ENCODE measurements at places on chromosomes 12 and 14. TPM values are rescaled to one million over a fixed set of nuclear protein-coding genes. Genes with fewer than 3 reads are reported as not detected.

DNA sequence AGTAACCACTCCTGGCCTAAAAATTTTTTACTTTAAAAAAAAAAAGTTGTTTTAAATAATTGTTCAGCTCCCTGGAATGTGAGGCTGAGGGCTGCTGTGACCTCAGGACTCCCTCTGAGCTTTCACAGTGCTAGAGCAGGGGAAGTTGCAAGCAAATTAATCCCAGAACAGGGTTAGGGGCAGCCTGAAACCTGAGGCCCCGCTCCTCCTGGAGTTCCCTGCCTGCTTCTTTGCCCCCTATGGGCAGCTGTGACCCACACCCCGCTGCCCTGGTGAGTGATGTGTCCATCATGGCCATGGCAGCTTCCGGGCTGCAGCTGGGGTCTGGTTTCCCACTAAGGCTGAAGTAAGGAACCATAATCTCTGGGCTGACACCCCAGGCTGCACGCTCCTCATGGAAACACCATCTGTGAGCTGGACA is 9.5 kb downstream of the RITA1 start:
- H3K27me3 ChIP-seq: no peaks in the 10 kb centered on the region
- H3K36me3 ChIP-seq: 0 out of 2 replicates have a peak, but pooled peaks cover 6% of the 10 kb centered on the region
- peak; percentile 75 for DNase-seq

PPM1H gene
- 1.2 TPM for total RNA-seq

ARL1 gene
- total RNA-seq: 92.6 TPM

DNA sequence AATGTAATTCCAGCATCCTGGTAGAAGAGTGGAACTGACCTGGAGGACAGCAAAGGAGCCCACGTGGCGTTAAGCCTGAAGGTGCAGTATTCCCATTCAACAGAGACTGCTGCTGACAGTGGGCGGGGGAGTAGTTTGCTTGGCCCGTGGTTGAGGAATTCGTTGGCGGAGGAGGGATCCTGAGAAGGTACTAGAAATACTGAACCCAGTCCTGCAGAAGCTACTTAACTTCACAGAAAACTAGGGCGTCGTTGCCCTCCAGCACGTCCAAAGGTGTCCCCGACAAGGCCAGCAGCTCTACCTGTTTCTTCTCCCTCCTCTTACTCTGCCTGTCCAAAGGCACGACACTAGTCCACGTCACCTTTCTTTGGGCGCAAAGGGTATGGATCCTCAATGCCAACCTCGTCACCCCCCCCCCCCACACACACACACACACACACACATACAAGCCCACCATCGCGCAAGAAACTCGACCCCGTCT is 303 bp downstream of the PUS7L start:
- H3K36me3 ChIP-seq: peaks cover 15% of the 10 kb centered on the region
- DNase-seq: peak; percentile 71
- H3K27me3 ChIP-seq: no peaks in the 10 kb centered on the region
- H3K4me3 ChIP-seq: peak overlapping the region; percentile 95
- peaks cover 22% of the 10 kb centered on the region for H3K4me1 ChIP-seq

GPX2 gene
- total RNA-seq: not detected

MEG3 gene
- total RNA-seq: 101 TPM

- peak overlapping the region; percentile 54 for H3K4me3 ChIP-seq
- DNase-seq: peak; percentile 91
- H3K27me3 ChIP-seq: no peaks in the 10 kb centered on the region
- H3K4me1 ChIP-seq: peaks cover 15% of the 10 kb centered on the region
- H3K27ac ChIP-seq: peak overlapping the region; percentile 51
- no peaks in the 10 kb centered on the region for H3K36me3 ChIP-seq
Observed at GRCh38 chr14:65170768-65171507, 68.6 kb upstream of the MAX start.

SETD3 gene
- total RNA-seq: 54.6 TPM

DNA sequence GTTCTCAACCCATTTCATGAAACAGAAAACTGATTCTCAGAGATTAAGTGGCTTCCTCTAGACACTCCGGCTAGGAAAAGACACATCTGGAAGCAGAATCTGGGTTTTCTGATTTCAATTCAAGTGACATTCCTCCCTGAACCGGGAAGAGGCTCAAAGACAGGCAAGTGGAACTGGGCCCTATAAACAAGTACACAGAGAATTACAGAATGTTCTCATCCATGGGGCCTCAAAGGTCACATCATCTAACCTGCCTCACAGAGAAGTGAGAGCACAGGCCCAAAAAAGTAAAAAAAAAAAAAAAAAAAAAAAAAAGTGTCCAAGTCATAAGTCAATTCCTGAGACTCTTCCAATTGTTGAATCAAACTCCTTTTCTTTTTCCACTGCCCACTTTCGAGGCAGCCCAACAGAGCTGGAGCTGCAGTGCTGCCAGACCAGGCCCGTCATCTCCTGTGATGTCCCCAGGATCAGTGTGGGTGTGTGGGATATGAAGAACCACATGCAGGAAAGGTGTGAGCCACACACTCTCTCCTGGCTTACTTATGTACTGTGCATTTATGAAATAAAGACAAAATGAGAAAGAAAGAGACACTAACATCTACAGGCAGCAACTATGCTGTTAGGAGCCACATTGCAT is 2.8 kb upstream of the KRT1 start:
- H3K4me1 ChIP-seq: no peaks in the 10 kb centered on the region
- H3K27me3 ChIP-seq: peaks cover 66% of the 10 kb centered on the region
- H3K36me3 ChIP-seq: no peaks in the 10 kb centered on the region

- no peaks in the 10 kb centered on the region for H3K36me3 ChIP-seq
- no peaks in the 10 kb centered on the region for H3K4me1 ChIP-seq
- no peak for DNase-seq
- no peaks in the 10 kb centered on the region for H3K27me3 ChIP-seq
Observed at GRCh38 chr12:117497407-117497806, 136.0 kb upstream of the NOS1 start.

DNA sequence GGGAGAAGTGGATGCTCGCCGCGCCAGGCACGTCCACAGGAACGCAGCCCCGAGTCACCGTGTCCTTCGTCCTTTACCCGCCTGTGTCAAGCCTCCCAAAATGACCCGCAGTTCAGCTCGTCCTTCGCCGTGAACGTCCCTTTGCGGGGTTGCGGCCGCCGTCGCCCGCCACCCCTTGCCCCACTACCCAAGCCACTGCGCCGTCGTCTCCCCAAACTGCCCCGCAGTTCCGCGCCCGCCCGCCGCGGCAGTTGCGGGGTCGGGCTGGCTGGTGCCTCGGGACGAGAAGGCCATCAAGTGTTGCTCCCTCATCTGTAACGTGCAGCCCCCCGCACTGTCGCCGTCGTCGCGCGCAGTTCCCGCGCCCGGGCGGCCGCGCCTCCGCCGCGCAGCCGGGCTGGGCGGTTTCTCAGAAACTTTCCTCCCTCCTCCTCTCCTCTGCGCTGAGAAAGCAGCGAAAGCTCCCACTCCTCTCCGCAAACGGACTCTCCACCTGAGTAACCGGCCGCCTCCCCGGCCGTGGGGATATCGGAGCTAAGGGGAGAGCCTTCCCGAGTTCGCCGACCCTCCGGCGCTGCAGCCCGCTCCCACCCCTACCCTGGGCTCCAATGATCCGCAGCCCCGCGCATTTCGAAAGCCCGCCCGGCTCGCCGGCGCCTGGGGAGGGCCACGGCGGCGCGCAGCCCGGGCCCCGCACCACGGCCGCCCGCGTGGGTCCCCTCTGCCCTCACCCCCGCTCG is 6.7 kb downstream of the CDKN1B start:
- peak; percentile 65 for DNase-seq
- peak overlapping the region; percentile 90 for H3K4me3 ChIP-seq
- peaks cover 40% of the 10 kb centered on the region for H3K4me1 ChIP-seq
- peak overlapping the region; percentile 94 for H3K27ac ChIP-seq
- H3K36me3 ChIP-seq: peaks cover 27% of the 10 kb centered on the region

OTX2 gene
- total RNA-seq: not detected

DNA sequence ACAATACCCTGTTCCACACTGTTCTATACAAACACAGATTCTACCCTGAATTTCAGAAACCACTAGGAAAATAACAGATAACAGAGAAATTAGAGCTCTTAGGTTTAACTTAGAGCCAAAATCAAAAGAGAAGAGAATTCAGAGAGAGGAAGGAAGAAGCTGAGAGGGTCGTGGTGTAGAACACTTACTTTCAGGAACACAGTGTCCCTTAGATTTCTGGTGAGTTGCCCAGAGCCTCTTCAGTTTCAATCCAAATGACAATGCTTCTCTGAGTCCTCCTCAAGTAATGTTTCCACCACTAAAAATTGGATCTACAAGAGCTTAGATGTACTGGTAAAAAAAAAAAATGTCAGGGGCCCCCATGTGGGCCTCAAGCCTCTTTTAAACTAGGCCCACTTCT is 2.6 kb downstream of the YAF2 start:
- H3K4me3 ChIP-seq: peak overlapping the region; percentile 91
- no peak for DNase-seq
- H3K27ac ChIP-seq: peak overlapping the region; percentile 46
- H3K27me3 ChIP-seq: no peaks in the 10 kb centered on the region

- H3K36me3 ChIP-seq: peaks cover 1% of the 10 kb centered on the region
- no peak overlapping the region for H3K4me3 ChIP-seq
- no peaks in the 10 kb centered on the region for H3K27me3 ChIP-seq
- H3K4me1 ChIP-seq: peaks cover 16% of the 10 kb centered on the region
- no peak overlapping the region for H3K27ac ChIP-seq
Observed at GRCh38 chr14:101017209-101017608, 113.7 kb upstream of the RTL1 start.

ANG gene
- 3.8 TPM for total RNA-seq

DNA sequence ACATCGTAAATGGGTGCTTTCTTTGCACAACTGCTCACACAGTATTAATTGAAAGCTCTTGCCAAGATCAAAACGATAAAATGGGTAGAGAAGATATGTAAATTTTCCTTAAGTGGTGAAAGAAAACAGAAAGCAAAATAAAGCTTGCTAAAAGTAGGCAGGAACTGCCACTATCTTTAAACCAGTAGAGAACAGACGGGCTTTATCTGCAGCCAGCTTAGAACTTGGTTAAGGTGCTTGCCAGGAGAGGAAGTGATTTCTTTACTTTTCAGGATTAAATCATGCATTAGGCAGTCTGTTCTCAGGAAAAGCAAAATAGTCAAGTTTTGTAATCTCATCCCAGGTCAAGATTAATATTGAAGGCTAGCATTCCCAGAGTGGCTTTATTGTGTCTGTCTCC is 56.9 kb upstream of the CCDC175 start:
- DNase-seq: no peak
- no peak overlapping the region for H3K4me3 ChIP-seq
- no peaks in the 10 kb centered on the region for H3K4me1 ChIP-seq
- no peaks in the 10 kb centered on the region for H3K36me3 ChIP-seq

GRCh38 chr12:113874999-113875561 is 91.0 kb downstream of the RBM19 start:
- no peaks in the 10 kb centered on the region for H3K4me1 ChIP-seq
- no peak overlapping the region for H3K27ac ChIP-seq
- H3K27me3 ChIP-seq: no peaks in the 10 kb centered on the region
- DNase-seq: peak; percentile 5
- no peaks in the 10 kb centered on the region for H3K36me3 ChIP-seq
- no peak overlapping the region for H3K4me3 ChIP-seq

DNA sequence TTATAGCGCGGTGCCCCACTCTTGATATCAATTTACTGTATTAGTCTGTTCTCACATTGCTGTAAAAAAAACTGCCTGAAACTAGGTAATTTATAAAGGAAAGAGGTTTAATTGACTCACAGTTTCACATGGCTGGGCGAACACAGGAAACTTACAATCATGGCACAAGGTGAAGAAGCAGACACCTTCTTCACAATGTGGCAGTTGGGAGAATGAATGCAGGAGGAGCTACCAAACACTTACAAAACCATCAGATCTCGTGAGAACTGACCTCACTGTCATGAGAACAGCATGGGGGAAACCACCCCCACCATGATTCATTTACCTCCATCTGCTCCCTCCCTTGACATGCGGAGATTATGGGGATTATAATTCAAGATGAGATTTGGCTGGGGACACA is 42.3 kb downstream of the FBXO34 start:
- no peak overlapping the region for H3K27ac ChIP-seq
- H3K27me3 ChIP-seq: no peaks in the 10 kb centered on the region
- H3K36me3 ChIP-seq: peaks cover 10% of the 10 kb centered on the region
- peaks cover 6% of the 10 kb centered on the region for H3K4me1 ChIP-seq
- H3K4me3 ChIP-seq: no peak overlapping the region

GRCh38 chr14:73762375-73762822 is 48.2 kb upstream of the PNMA1 start:
- H3K27ac ChIP-seq: no peak overlapping the region
- peaks cover 16% of the 10 kb centered on the region for H3K4me1 ChIP-seq
- no peak for DNase-seq
- H3K4me3 ChIP-seq: no peak overlapping the region
- no peaks in the 10 kb centered on the region for H3K27me3 ChIP-seq

DNA sequence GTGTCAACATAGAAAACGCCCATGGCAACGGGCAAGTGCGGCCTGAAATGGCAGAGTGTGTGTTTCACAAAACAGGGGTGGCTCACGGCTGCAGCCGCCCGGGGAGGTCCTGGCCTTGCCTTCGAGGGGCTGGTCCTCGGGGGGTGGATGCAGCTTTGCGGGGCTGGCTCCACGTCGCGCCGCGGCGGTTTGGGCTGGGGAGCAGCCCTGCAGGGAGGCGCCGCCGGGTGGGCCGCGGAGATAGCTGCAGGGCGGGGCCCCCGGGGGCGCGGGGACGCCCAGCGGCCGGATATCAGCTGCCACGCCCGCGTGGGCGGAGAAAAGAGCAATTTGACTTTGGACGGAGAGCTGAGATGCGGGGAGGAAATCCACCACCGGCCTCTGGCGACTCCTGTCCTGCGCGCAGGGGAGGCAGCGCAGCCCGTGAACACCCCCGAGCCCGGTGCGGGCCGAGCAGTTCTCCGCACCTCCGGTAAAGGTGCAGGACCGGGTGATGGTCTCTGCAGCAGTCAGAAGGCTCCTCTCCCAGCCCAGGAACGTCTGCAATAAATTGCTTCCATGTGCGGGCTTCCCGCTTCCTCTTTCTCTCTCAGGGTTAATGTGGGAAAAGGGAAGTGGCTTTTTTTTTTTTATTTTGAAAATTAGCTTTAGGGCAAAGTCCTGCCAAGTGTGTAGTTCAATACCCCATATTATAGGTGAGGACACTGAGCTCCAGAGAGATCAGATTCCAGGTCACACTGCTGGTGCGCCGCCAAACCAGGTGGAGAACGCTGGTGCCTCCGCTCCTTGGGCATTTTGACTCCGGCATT is 110.5 kb downstream of the ARF6 start:
- H3K4me1 ChIP-seq: peaks cover 54% of the 10 kb centered on the region
- peak; percentile 88 for DNase-seq
- no peaks in the 10 kb centered on the region for H3K27me3 ChIP-seq
- peak overlapping the region; percentile 92 for H3K27ac ChIP-seq
- peak overlapping the region; percentile 67 for H3K4me3 ChIP-seq
- H3K36me3 ChIP-seq: no peaks in the 10 kb centered on the region

- H3K4me1 ChIP-seq: no peaks in the 10 kb centered on the region
- no peaks in the 10 kb centered on the region for H3K36me3 ChIP-seq
- DNase-seq: no peak
Observed at GRCh38 chr14:68041876-68042354, 222.3 kb downstream of the RAD51B start.

FBXL14 gene
- total RNA-seq: 9.3 TPM

- H3K27me3 ChIP-seq: no peaks in the 10 kb centered on the region
- H3K4me1 ChIP-seq: peaks cover 61% of the 10 kb centered on the region
- H3K27ac ChIP-seq: peak overlapping the region; percentile 85
Observed at GRCh38 chr14:61466249-61466904, 145.0 kb downstream of the PRKCH start.

GRCh38 chr12:108482717-108483212 is 32.3 kb upstream of the FICD start:
- H3K27ac ChIP-seq: no peak overlapping the region
- no peak overlapping the region for H3K4me3 ChIP-seq
- H3K27me3 ChIP-seq: no peaks in the 10 kb centered on the region
- peak; percentile 7 for DNase-seq
- H3K4me1 ChIP-seq: no peaks in the 10 kb centered on the region
